ENCODE measurements at places on chromosomes 16 and 17. TPM values are rescaled to one million over a fixed set of nuclear protein-coding genes. Genes with fewer than 3 reads are reported as not detected.

DNA sequence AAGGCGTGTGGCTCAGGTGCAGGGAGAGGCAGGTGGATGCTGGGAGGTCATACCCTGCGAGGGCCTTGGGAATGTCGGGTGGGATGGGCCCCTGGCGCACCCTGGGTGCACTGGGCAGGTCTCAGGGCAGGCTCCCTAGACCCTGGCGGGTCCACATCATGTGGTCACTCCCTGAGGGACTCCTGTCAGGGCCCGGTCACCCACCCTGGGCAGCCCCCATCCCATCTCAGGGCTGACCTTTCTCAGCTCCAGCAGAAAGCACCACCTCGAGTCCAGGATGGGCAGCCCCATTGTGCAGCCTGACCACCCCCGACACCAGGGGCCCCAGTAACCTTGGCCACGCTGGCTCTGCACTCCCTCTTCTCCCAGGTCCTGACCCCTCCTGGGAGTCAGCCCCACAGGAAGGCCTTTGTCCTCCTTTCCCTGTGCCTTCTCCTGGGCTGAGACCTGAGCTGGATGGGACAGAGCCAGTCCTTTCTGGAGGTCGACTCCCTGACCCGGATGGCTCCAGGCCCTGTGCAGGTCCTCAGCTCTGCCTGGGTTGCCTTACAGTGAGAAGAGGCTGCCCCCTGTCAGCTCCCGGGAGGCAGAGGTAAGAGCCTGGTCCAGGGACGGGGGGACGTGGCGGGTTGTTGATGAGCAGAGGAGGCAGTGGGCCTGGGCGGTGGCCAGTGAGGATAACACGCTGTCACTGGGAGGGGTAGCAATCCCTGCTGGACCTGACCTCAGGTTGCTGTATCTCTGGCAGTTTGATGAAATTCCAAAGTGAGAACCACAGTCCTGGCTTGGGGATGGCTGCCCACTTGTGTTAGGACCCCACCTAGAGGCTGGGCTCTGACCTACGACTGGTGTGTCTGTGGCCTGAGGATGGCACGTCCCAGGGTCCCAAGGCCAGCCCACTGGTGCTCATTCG lies 77.9 kb downstream of the GOSR1 start:
- no peak for DNase-seq

- DNase-seq = no peak
Observed at GRCh38 chr17:62763891-62764600, 44.1 kb downstream of the MARCHF10 start.

- DNase-seq = no peak
Observed at GRCh38 chr16:86584726-86585721, 6.7 kb downstream of the FOXL1 start.

DNA sequence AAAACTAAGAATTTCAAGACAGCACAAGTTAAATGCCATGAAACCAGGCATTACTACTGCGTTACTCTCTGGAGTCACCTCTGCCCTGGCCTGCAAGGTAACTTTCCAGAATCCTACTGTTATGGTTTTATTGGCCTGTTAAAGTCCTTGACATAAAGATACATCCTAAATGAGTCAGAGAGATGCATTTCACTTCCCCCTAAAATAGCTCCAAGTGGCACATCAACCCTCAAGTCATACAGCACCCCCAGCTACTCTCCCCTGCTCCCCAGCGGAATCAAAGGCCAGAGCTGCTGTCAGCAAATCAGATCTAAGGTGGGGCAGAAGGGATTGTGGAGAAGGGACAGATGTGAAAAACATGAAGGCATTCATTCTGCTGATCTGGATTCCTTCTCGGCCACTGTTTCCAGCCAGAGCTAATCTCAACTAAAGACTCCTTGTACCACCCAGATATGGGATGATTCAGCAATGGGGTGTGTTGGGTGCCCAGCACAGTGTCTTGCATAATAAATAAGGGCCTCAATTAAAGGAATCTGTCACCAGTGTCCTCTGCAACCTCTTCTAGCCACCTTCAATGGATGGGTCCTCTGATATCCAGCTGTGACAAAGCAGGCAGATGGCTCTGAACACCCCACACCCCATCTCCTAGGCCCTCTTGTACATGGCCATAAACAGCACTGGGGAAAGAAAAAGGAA lies 8.5 kb upstream of the CCL1 start:
- DNase-seq = no peak

KCTD19 gene
- polyA plus RNA-seq = 6.5 TPM

INCA1 gene
- polyA plus RNA-seq = 10.9 TPM

Data from right lung (tissue), 10 donors.